ENCODE measurements at places on chromosomes 3 and 15.

DNA sequence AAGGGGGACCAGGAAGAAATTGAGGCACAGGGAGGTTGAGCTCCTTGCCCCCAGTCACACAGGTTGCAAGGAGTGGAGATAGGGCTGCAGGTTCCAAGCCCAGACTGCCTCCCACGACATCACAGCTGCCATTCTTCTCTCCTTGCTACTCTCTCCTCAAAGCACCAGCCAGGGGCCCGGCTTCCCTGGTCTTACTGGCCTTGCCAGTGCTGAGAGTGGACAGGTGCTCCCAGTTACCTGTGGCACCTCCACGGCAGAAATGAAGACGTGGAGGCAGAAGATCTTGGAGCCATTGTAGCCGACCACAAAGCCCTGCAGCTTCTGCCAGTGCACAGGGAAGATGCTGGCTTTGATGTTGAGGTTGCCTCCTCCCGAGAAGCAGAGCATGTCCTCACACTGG is 17.9 kb upstream of the ACAD9 start:
- DNase-seq = no peak

- DNase-seq = no peak
Measured at GRCh38 chr15:97840501-97840900, 120.0 kb upstream of the ARRDC4 start.

- DNase-seq = no peak
Measured at GRCh38 chr3:160829486-160830009, 73.5 kb downstream of the PPM1L start.

- DNase-seq = peak; percentile 72
Measured at GRCh38 chr15:41493205-41493901, at the start of gene ITPKA. Gene ITPKA, plus strand, starts transcription at chr15:41493874. Its CDS starts 54 bp downstream, at chr15:41493928.

GRCh38 chr15:38782156-38782555 is 217.5 kb upstream of the RASGRP1 start:
- no peak for DNase-seq

DNA sequence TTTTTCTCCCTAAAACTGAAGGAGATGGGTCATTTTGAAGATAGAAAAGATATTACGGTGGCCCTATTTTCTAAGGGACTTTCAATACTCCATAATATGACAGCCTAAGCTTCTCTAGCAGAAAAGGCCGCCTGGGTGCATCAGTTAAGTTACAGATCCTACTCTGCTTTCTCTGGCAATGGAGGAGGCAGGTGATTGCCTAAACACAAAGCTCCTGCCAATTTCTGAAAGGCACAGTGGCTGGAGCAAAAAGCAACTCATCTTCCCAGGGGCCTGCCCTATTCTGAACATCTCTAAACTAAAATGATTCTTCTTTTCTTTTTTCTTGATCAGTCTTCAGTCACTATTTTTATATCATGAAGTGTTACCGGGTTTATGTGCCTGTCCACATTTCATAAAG is 276.7 kb downstream of the CNTN4 start:
- no peak for DNase-seq

- no peak for DNase-seq
Measured at GRCh38 chr3:29694783-29695182, 413.9 kb downstream of the RBMS3 start.

DNA sequence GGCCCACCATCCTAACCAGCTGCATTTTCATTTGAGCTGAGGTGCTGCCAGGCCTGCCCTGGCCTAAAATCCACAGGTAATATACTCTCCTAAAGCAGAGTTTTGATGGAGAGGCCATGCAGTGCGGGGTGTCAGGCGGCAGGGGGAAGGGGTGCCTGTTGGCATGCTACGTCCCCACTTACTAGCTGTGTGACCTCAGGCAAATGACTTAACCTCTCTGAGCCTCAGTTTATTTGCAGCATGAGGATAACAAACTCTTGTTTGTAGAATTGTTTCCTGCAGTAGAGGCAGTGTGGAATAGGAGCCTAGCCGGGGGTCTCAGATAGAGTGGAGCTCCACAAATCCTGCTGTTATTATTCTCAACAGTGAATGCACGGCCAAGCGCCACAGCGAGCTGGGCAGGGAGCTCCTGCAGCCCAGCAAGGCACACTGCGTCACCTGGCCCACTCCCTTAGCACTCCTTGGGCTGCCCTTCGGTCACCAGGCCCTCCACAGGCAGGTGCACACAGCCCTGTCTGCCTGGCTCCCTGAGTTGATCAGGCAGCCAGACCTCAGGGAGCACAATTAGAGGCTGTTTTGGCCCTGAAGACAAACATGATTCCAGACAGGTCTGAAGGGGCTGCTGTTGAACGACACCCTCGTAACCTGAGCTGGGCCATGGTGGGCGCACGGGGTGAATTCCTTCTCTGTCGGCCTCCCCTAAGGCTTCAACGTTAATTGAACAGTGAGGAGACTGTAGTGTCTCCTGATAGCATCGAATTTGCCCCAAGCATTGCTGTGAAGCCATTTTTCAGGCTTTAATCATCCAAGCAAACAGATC is 248.8 kb upstream of the LYSMD4 start:
- no peak for DNase-seq

GRCh38 chr3:45772341-45773035 is 23.8 kb downstream of the SLC6A20 start:
- DNase-seq = no peak

- no peak for DNase-seq
Measured at GRCh38 chr3:183733553-183733952, 36.0 kb downstream of the YEATS2 start.

DNA sequence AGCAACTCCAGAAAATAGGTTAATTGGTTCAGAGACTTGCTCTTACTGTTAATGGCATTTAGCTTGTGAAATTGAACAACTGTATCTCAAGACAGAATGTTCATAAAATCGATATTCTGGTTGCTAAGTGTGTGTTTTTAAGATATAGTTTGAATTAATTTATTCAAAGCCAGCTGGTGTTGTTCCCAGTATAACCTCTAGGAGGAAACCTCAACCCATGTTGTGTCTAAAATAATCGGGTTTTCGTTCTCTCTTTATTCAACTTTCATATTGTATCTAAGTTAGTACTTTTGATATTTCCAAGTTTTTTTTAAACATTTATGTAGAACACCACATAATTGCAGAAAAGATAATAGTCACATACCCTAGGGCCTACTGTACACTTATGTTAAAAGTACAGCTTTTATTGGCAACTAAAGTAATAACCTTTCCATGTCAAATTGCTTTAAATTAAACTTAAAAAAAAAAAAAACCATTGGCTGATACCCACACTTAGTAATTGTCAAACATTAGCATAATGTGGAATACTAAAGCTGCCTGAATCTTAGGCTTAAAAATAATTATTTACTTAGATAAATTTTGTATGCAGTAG is 90.9 kb downstream of the SAMMSON start:
- peak; percentile 14 for DNase-seq

DNA sequence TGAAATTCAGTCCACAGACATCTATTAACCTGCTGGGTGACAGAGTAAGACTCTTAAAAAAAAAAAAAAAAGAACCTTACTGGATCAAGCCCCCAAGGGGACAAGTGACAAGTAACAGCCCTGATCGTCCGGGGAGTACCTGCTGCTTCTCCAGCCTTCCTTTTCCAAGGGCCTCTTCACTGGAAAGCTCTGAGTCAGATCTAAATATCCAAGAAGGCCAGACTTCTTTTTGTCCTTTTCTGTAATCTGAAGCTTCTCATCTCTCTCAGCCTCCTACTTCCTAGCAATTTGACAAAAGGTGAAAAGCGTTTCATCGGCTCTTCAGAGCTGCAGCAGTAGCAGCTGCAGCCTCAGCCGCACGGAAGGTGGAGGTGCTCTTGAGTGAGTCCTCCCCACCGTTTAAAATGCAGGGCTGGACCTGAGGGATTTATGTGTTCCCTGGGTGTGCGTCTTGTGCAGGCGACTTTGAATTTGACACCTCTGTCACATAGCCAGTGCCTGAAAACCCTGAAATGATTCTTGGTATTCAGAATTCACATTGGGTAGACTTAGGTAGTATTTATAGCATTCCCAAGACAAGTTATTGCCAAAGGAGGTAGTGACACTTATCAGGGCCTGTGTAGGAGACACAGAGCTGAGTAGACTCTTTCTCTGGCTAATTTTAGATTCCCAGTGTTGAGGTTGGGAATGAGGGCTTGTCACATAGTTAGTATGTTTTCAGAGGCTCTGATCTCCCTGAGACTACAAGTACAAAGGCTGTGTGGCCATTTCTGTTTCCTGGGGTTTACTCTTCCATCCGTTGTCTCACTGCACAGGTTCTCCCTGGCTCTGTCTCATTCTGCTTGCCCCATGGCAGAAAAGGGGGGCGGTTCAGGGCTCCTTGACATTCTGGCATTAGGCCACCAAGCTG is 291.2 kb upstream of the C2CD4B start:
- peak; percentile 90 for DNase-seq

DNA sequence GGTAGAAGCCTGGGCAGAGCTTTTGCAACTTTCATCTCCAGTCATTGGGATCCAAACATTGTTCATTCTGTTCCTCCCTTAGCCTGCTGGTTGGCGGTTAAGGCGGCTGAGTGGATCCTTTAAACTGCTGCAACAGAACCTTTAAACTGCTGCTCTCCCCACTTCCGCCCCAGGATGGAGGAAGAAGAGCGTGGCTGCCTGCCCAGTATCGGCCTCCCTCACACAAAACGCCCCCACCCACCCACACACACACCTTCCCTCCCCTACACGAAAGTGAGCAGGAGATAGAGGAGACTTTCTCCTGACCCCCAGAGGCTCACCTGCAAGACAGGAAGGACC is 460 bp upstream of the ZMAT3 start:
- peak; percentile 73 for DNase-seq

- DNase-seq = no peak
Measured at GRCh38 chr3:134057006-134057653, 27.4 kb upstream of the SLCO2A1 start.

DNA sequence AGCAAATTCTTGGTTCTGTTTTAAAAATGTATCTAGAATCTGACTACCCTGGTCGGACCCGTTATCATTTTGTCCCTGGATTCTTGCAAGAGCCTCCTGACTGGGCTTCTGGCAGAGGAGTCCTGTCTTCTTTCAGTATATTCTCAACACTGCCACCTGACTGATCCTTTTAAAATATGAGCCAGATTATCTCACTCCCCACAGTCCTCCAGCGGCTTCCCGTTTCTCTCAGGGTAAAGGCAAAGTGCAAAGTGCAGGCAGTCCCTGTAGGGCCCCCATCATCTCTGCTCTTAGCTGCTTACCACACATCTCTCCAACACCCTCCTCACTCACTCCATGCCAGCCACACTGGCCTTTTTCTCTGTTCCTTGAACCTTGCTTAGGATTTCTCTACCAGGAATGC is 28.4 kb downstream of the CRTC3 start:
- DNase-seq = no peak

DNA sequence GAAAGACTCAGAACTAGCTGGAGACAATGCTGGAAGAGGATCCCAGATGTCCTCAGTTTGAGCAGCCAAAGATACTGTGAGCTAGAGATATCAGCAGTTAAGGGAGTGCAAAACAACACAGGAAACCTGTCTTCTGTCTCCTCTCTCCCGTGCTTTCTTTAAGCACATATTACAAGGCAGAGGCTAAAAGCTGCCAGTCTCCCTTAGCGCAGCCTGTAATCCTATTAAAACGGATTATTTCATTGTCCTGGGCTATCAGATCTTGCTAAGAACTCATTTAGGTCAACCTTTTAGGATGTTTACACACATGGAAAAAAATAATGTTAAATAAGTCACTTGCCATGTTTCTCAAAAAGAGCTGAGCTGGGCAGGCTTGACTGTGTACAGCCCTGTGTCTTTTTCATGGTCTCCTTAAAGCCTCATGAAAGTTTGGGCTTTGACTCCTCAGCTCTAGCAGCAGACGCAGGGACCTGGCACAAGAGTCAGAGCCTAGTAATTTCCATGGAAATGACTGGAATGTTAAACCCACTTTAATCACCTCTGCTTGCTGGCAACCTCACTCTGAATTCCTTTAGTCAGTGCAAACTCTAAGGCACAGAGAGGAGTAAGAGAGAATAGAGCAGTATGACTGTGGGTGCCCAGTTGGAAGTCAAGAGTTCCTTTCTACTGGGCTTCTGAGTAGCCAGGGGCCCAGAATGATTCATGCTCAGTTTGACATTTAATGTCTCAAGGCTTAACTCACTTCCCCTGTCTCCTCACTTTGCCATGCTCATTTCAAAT is 491.9 kb downstream of the NTRK3 start:
- DNase-seq = no peak

DNA sequence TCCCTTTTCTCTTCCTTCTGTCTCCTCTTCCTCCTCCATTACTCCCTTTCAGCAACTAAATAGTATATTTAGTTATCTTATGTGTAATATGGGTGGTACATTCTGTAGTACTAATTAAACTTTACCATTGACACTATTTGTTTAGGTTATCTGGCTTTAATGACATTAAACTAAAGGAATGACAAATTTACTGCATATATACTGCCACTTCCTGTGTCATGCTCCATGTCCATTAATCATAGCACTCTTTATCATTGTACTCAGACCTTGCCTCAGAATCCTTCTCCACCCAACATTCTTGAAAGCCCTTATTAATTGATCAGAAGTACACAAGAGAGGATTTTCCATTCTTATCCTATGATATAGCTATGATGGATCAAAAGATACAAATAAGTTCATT is 244.2 kb downstream of the NAALADL2 start:
- no peak for DNase-seq

- DNase-seq = peak; percentile 56
Measured at GRCh38 chr3:129942296-129942695, 32.2 kb upstream of the TRH start.

DNA sequence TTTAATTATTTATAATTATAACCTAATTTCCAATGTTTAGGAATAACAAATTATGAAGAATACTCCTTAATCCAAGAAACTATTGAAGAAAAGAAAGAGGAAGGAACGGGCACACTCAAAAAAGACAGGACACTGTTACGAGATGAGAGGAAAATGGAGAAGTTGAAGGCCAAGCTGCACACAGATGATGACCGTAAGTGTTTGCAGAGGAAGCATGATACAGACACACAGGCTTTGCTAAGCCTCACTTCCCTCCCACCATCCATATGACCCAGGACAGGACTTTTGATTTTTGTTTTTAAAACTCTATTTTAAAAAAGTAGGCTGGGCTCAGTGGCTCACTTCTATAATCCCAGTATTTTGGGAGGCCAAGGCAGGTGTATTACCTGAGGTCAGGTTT is 389.4 kb upstream of the TPM1 start:
- no peak for DNase-seq

- peak; percentile 48 for DNase-seq
Measured at GRCh38 chr3:179750720-179751328, 98.0 kb downstream of the USP13 start.

- DNase-seq = no peak
Measured at GRCh38 chr3:179613807-179614206, 9.2 kb downstream of the NDUFB5 start.
